ENCODE measurements at places on chromosomes 16 and 17.

GRCh38 chr17:78736526-78737079 lies 45.5 kb downstream of the CYTH1 start:
- peak; percentile 71 for DNase-seq

- DNase-seq: no peak
Observed at GRCh38 chr17:37672548-37673078, 29.4 kb upstream of the DDX52 start.

- DNase-seq: no peak
Observed at GRCh38 chr16:85394456-85395206, 218.5 kb upstream of the GSE1 start.

DNA sequence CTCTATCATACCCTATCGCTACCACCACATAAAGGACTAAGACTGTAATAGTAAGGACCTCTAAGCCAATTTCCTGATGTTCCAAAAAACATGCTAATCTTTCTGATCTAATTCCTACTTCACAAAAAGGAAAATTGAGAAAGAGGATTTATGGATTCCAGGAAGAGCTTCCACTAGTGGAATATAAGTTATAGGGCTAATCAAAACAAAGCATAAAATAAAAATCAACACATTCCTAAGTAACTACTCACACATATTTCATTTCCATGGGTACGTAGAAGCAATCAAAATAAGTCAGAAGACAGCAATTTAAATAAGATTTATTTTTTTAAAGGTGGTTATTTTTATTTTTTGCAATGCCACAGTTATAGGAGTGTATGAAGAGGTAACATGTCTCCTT lies 12.4 kb downstream of the CCDC43 start:
- DNase-seq: no peak

- no peak for DNase-seq
Observed at GRCh38 chr17:77379065-77379428, 238.3 kb downstream of the SEC14L1 start.

DNA sequence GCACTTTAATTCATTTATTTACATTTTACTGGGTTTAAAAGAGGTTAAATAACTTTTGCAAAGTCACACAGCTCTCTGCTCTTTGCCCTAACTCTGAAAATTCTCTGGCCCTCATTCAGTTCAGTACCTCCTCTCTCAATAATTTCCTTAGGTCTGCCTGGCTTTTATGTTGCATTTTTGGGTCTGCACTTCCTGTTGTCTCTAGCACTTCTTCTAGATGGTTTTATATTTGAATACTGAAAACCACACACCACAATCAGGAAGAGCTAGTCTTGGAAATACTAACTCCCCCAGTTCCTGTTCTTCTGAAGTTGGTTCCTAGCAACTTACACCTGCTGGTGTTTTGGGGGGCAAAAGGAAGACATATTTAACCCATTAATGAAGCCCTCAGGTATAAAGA lies 577.9 kb downstream of the HS3ST4 start:
- DNase-seq: no peak

DNA sequence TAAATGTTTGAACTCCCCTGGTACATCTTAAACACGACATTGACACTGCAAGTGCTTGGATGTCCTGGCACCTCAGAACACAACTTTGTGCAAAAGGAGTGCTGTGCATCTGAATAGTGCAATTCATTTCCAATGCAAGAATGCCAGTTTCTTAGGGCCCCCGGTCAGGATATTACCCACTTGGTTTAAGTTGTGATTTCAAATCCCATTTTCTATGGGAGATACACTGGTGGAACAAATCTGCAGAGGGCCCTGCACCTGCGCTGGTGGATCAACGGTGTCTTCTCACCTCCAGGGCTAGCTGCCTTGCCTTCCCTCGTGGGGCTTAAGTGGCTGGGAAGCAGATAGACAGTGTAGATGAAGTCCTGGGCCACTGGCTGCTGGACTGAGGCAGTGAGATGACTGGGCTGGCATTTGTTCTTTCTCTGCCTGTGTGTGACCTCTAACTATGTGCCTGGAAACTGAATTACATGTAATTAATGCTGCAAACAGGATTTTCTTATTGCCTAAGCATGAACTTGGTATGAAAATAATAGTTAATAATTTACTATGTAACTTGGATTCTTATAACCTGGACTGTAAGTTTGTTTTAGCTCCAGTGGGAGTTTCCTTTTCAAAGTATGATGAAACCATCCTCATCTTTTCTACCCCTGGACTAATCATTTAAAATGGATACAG lies 20.9 kb downstream of the HAPSTR1 start:
- no peak for DNase-seq

DNA sequence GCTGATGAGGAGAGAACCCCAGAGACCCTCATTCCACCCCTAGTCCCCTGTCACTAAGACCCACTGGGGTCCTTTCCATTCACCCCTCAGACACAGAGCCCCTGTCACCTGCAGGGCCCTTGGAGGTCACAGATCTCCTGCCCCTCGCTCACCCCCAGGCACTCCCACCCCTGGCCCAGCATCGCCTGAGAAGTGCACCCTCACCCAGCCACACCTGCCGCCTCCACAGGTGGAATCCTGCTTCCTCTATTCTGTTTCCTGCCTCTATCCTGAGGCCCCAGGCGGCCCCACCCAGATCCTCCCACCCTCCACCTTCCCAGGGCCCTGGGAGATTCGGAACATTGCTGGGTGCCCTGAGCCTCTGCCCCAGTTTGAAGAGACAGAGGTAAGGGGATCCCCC lies 13.8 kb upstream of the KRT17 start:
- DNase-seq: no peak

- DNase-seq: no peak
Observed at GRCh38 chr17:78541488-78542206, 35.5 kb downstream of the DNAH17 start.

DNA sequence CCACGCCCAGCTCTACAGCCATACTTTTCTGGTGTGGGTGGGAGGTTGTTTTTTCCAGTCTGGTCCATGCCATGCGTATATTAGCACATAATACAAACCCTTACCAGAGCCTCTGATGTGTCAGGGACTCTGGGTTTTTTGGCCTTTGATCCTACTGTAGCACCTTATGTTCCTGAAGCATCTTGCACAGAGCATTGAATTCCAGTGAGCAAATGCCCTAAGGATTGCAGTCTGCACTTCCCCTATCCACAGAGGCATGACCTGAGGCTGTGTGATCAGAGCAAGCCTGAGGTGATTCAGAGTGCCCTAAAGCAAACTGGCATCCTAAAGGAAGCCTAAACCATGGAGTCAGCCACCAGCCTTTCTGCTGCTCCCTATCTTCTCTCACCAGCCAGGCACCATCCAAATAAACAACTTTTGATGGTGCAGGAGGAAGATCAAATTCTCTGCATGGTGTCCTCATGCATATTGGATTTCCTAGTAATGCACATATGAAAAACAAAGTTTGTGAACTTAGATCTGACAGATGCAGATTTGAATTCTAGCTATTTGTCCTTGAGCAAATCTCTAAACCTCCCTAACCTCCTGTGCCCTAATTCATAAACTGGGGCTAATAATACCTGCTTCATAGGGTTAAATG lies 41.2 kb upstream of the HAS3 start:
- no peak for DNase-seq

GRCh38 chr17:14352136-14352535 lies 51.3 kb downstream of the HS3ST3B1 start:
- DNase-seq: no peak

Measured in CD4-positive, CD25-positive, alpha-beta regulatory T cell (primary cell).